ENCODE measurements at places on chromosomes 6 and 20. TPM values are rescaled to one million over a fixed set of nuclear protein-coding genes. Genes with fewer than 3 reads are reported as not detected.

OOEP gene
- not detected for total RNA-seq

DNA sequence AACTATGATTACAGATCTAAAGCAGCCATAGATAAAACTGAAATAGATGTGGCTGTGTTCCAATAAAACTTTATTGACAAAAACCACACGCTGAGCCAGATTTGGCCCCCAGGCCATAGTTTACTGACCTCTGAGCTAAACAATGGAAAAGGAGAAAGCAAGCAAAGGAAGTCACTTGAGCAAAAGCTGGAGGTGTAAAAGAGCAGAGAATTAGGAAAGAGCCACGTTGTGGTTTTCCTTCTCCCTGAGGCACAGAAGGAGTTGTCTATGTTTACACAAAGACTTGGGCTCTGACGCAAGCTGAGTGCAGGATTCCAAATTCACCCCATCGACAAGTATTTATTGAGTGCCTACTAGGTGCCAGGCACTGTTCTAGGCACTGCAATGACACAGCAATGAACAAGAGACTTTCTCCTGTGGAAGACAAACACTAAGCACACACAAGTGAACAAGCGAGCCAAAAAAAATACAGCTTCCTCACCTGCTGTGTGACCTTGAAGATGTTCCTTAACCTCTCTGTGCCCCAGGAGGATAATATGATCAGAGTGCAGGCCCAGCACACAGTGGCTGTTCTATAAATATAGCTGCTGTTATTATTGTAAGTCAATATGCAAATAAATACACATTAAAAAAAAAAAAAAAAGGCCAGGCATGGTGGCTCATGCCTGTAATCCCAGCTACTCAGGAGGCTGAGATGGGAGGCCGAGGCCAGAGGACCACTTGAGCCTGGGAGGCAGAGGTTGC is 75.4 kb upstream of the PTPN1 start:
- DNase-seq = peak; percentile 98

GRCh38 chr6:13523826-13524622 is 36.6 kb upstream of the GFOD1 start:
- peak; percentile 44 for DNase-seq

- DNase-seq = no peak
Observed at GRCh38 chr6:36963451-36964290, 9.1 kb downstream of the PI16 start.

DNA sequence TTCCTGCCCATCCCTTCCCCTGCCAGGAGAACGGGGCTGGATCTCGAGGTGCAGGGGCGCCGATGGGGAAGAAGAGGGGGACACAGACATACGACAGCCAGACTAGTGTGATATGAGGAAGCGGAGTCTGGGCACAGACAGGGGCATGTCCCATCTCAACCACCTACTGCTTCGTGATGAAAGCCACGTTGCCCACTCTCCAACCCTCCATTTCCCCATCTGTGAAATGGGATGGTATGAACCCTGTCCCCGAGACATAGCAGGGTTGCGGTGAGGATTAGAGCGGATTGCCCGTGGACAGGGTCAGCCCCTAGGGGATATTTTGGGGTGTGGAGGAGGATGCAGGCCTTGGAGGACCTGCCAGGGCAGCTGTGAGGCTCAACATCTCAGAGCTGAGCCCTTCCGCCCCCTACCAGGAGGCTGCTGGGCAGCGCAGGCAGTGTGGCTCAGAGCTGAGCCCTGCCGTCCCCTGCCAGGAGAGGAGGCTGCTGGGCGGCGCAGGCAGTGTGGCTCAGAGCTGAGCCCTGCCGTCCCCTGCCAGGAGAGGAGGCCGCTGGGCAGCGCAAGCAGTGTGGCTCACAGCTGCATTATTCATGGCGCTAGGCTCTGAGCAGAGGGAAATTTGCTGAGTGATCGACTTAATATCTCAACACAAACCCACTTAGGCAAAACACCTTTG is 71.7 kb downstream of the GRM4 start:
- no peak for DNase-seq

APOBEC2 gene
- total RNA-seq = not detected

- no peak for DNase-seq
Observed at GRCh38 chr6:121335087-121336008, 1.1 kb upstream of the TBC1D32 start.

- peak; percentile 65 for DNase-seq
Observed at GRCh38 chr20:62925420-62926228, 681 bp downstream of the DIDO1 start.

SLC12A5 gene
- 0.37 TPM for total RNA-seq

DNA sequence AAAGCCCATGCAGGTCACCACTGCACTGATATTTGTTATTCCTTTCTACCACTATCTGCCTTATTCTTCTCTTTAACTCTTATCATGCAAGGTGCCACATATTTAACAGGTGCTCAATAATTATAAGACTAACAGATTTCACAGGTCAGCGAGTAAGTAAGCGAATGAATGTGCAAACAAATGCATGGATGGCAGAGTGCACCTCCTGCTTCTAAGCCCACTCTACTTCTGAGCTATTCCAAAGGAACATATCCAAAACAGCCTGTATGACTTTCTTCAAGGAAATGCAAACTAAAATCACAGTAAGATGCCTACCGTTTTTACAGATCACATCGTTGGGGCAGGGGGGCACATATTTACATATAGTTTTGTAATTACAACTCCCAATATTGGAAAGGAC is 71.3 kb downstream of the ZMYND8 start:
- no peak for DNase-seq

GRCh38 chr6:169253337-169254238 is at the start of gene THBS2:
Gene THBS2 (minus strand): TSS chr6:169253846. CDS start chr6:169250784, 3,062 bp downstream.
- DNase-seq = peak; percentile 90

Measured in M059J (cell line).